ENCODE measurements at places on chromosomes 12 and 14.

GRCh38 chr12:11553871-11554533 lies 95.5 kb upstream of the ETV6 start:
- DNase-seq, result peak; percentile 16

DNA sequence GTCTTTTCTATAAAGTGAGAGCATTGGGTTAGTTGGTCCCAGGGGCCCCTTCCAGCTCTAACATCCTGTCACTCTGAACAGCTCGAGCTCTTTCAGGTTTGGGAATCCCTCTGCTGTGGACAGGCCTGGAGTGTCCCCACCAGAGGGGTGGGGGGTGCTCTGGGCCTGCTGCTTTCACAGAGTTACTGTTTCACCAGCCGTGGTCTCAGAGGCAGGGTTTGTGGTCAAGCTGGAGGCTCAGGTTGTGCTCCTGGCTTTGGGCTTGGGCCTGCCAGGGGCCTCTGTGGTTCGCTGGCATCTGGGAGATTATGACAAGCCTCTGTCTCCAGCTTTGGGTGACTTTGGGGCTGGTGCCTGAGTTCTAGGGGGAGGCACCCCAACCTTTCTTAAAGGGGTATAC lies 59.6 kb downstream of the FBXL14 start:
- no peak for DNase-seq

DNA sequence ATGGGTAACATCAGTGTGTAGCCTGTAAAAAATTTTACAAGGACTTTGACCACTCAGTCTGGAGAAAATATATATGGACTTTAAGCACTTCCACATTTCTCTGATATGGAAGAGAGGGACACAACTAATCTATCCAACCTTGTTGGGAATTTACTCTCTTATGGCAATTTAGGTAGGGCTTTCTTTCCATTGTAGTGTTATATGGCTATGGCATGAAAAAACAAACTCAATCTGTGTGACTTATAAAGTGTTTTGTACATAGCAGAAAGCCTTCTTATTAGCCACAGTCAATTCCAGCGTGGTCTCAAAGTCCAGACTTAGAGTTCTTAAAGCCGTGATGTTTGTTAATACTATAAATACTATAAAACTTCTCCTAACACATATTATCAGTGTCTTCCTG lies 98.3 kb downstream of the NOVA1 start:
- no peak for DNase-seq

- no peak for DNase-seq
Observed at GRCh38 chr12:16788506-16789203, 182.7 kb upstream of the LMO3 start.

- no peak for DNase-seq
Observed at GRCh38 chr12:5768581-5769196, 176.4 kb downstream of the ANO2 start.

- DNase-seq, result no peak
Observed at GRCh38 chr12:64056741-64057140, 165.4 kb downstream of the KICS2 start.

DNA sequence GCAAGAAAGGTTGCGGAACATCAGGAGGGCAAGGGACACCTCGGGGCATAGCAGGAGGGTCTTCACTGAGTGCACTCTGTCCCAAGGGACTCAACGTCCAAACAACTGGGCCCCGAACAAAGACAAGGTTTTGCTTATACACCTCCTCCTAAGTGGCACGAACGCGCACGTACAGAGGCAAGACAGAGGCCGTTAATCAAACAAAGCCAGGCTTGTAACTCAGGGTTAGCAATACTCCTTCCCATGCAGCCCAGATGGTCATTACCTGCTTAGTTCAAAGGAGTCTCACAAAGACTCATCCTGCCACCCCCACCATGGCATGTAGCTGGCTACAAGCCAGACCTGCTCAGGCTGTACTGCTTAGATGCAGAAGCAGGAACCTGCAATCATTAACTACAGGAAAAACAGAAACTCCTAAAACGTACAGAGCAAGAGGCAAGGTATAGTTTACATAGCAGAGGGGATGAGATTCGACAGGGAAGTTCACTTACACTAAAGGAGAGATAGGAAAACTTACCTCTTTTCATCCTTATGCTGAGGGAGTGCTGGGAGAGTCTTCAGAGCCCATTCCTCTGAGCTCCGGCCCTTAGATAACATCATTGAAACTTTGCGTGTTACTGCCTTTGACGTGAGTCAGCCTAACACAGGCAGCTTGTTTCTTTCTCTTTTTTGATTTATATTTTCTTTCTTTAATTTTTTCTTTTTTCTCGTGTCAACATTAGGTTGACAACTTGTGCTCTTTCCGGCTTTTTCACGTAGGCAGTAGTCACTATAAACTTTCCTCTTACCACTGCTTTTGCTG lies 1319.1 kb downstream of the TMEM121 start:
- DNase-seq, result no peak

DNA sequence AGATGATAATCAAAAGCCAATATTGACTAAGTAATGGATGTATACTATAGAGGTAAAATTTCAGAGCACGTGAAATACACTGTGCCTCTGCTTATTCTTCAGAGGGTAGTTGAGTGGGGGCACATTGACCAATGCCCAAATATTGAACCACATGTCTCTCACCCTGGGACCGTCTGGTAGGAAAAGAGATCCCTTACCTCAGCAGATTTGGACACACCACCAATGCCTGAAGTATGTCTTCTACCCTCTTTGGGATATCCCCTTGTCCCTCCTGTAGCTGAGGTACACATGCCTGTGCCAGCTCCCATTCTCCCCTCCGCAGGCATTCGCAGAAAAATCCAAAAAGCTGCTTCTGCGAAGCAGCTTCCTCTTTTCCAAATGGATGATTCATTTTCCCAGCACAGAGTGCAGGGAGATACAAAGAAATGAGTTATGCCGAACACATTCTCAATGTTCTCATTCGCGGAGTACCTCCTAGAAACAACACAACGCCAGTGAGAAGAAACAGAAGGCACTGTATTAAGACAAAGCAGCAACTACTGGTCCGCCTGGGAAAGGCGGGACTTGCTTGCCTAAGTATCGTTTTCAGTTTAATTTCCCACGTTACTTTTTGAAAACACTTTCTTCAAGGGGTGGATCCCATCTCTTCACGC lies 691 bp downstream of the ZFYVE26 start:
- no peak for DNase-seq

DNA sequence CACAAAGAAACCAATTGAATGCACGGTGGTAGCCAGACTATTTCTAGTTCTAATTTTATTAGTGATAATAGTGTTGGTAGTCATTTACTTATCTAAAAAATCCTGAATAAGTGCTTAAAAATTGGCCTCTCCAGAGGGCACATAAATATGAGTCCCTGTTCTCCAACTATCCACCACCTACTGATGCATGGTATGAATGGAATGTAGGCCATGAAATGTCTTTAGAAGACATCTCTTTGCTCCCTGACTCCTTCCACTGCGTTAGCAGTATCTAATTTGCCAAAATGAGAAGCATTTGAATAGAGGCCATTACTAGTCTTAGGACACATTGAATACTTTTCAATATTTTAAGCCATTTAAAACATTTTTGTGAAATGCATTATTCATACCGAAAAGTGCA lies 261.7 kb downstream of the LRFN5 start:
- no peak for DNase-seq

DNA sequence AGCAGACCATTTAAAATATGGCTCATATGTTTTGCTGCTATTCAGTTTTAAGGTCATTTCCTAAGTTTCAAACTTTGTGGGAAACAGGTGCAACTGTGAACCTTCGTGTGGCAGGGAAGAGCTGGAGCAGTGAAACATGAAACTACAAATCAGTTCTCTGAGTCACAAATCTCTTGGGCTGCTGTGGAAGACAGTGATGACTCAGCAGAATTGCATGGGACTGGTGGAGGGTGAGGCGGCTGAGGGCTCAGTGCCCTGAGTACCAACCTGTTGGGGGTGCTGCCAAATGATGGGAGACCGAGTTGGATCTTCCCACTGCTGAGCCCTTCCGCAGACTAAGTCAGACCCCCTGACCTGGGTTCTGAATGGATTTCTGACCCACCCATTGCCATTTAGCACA lies 8.4 kb upstream of the CALM1 start:
- DNase-seq, result no peak

DNA sequence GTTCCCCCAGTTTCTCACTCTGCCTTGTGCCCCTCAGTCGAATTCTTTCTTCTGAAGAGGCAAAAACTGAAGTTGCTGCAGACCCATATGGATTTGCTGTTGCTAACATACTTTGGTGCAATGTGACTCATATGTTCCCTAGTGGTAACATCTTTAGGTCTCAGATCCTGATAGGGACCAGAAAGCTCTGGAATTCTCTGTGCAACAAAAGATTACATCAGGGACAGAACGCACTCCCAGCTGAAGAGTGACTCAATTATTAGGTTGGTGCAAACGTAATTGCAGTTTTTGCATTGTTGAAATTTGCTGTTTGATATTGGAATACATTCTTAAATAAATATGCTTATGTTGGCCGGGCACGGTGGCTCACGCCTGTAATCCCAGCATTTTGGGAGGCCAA lies 8.2 kb upstream of the DHRS2 start:
- no peak for DNase-seq

DNA sequence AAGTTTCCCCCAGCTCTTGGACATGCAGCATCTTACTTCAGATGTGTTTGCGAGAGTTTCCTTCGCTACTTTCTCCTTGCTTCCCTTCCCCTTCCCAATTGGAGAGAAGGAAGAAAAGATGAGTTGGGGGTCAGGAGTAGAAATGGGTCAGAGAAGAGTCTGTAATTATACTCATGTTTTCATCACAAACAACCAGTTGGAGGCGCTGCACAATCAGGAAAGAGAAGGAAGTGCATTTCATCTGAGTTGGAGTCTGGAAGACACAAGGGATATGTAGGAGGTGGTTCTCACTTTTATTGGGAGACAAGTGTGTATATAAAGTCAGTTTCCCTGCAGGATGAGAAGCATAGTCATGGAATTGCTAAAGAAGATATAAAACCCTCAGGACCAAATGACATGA lies 31.3 kb upstream of the VSX2 start:
- DNase-seq, result no peak

GRCh38 chr14:102849526-102850379 lies 72.5 kb downstream of the TRAF3 start:
- DNase-seq, result no peak

- DNase-seq, result no peak
Observed at GRCh38 chr12:52674433-52674775, 5.8 kb downstream of the KRT1 start.

GRCh38 chr12:32467959-32468863 lies 68.9 kb downstream of the FGD4 start:
- DNase-seq, result no peak

- no peak for DNase-seq
Observed at GRCh38 chr12:124185971-124186686, 108.8 kb upstream of the RFLNA start.

DNA sequence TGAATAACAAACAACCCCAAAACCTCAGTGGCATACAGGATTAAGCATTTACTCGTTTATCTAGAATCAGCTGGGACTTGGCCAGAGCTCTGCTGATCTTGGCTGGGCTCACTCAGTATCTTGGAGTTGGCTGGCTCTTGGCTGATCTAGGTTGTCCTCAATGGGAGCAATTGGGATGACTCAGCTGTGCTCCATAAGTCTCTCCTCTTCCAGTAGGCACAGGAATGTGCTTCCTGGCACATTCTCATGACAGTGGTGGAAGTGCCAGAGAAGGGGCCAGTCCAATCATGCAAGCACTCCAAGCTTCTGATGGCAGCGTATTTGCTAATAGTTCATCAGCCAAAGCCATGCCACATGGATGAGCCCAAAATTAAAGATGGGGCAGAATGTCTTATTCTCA lies 41.7 kb upstream of the ANO4 start:
- DNase-seq, result no peak

GRCh38 chr12:110371408-110372055 lies 32.0 kb downstream of the ANAPC7 start:
- DNase-seq, result no peak

GRCh38 chr12:100564090-100564489 lies 9.4 kb upstream of the GAS2L3 start:
- no peak for DNase-seq

GRCh38 chr14:68408680-68409079 lies 384.2 kb downstream of the ZFP36L1 start:
- no peak for DNase-seq

GRCh38 chr12:87152075-87152474 lies 877.1 kb downstream of the C12orf50 start:
- no peak for DNase-seq

DNA sequence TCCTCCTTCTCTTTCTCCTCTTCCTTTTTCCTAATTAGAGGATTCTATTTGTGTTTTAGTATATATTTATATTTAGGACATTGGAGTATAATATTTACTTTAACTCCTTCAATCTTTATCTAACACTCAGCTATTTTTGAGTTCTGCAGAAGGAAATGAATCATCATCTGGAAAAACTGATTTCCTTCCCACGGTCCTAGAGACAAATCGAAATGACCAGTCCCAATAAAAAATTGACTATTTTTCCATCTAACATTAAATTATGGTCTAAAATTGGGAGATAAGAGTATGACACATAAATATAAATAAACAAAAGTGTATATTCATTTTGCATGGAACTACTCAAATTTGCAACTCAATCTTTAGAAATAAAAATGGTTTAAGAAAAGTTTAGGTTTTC lies 167.4 kb downstream of the TMTC3 start:
- no peak for DNase-seq

DNA sequence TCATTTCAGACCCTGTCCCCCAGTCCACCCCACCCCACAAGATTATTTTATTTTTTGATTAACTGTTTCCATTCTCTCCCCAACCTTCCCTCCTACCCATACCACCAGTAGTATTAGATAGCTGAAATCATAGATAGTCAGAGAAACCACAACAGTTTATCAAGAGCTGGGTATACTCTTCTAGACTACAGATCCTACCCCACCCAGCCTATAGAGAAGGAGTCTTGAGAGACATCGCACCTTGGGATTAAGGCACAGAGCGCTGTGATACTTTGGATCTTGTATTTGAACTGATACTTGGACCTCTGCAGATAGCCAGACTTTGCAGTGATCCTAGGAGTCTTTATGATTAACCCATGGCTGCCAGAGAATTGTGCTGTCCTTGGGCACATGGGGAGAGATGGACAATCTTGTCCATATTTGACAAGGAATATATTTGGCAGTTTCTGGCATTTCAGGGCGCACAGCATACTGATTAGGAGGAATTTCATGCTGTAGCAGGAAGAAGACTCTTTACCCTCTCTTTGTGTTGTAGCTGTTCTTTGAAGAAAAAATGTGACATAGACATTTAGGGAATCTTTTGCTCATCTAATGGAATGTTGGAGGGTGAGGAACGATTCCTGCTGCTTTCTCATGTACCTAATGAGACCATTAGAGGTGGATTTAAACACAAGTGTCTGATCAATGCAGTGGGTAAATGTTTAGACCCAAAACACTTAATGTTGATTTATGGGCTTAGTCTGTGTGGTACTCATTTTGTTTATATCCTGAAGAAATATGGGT lies 982 bp downstream of the RBMS2 start:
- DNase-seq, result no peak
